ENCODE measurements at places on chromosomes 2 and 18.

GRCh38 chr2:174659069-174659900 lies 61.7 kb upstream of the WIPF1 start:
- DNase-seq = no peak

- DNase-seq = no peak
Observed at GRCh38 chr2:54669677-54670484, 53.6 kb upstream of the EML6 start.

- no peak for DNase-seq
Observed at GRCh38 chr2:172081221-172082022, 3.9 kb upstream of the DLX1 start.

GRCh38 chr2:131103165-131103564 lies 2.0 kb upstream of the PLEKHB2 start:
- DNase-seq = no peak

DNA sequence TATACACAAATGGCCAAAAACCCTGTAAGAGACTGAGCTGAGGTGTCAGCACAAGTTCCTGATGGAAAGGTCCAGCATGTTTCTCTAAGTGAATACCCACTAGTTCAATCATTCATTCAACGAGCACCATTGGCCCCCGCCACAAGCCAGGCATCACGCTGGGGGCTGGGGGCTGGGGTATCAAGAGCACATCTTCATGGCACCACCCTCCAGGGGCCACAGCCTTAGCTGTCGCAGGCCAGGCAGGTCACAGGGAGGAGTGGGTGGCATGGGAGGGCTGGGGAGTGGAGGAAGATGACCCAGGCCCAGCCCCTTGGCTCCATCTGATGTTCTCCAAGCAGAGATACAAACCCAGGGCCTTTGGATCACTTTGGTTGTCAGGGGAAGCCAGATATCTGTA lies 97.9 kb downstream of the ACKR3 start:
- no peak for DNase-seq

DNA sequence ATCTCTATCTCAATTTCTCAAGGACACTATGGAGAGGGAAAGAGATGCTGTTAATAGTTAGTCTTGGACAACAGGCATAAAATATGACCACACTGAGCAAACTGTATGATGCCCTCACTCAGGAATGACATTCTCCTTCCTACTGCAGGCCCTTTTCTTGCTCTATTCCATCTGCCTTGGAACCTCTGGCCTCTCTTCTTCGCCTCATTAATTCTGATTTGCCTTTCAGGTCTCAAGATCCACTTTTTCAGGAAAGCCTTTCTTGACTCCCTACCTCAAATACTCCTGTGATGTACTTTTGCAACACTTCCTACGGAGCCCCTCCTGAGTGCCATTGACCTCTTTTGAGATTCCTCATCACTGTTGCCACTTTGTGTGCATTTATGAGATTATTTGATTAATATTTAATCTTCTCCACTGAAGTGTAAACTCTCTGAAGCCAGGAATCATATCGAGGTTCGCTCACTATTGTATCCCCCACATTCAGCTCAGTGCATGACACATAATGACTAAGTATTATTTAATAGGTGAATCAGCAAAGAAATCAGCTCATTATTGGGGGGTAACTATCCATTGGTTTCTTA lies 21.3 kb upstream of the SPP2 start:
- DNase-seq = no peak

DNA sequence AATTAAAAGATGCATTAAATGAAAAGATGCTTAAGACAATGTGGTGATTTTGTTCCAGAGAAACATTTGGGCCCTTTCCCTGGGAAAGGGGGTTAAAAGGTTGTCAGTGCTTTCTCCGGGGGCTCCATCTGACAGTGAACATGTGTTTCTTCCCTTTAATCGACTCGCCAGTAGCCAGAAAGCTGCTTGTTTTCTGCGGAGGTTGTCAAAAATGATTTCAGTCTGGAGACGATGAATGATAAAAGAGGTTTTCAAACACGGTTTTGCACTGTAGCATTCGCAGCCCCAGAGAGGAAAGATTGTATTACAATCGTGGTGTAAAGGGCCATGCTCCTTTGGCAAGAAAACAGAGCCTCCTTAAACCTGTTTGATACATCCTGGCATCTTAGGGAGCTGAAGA lies 111.5 kb upstream of the MEIS1 start:
- DNase-seq = no peak

DNA sequence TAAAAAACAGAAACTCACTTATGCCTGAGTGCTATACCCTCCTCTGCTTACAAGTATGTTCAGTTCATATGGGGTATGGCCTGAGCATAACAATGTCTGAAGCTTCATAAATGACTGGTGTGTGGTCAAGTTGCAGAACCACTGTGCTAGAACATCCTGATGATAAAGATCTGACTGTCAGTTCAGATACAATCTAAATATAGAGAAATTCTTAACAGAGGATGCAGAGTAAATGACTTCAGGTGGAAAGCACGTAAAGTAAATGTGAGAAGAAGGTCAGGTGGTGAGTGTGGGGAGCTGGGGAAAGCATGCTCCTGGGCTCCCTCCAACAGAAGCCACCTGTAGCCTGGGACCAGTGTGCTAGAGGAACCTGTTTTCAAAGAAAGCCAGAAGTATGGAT lies 926.2 kb downstream of the TSN start:
- no peak for DNase-seq

GRCh38 chr2:70724366-70724765 lies 43.6 kb downstream of the ADD2 start:
- DNase-seq = no peak

DNA sequence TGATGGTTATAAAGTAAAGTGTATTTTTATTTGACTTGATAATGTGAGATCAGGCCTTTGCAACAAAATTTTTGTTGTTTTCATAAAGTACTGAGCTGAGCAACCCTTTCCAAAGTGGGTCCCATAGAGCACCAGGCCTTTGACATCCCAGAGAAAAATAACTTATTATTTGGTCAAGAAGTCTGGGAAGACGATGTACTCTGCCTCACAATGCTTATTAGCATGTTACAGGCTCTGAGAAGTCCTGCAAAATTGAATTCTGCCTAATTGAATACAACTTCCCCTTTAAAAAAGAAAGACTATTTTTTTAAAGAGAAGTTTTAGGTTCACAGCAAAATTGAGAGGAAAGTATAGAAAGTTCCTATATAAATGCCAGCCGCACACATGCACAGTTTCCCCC lies 151.5 kb upstream of the TCF4 start:
- no peak for DNase-seq

- no peak for DNase-seq
Observed at GRCh38 chr2:104919127-104919526, 65.2 kb downstream of the POU3F3 start.

DNA sequence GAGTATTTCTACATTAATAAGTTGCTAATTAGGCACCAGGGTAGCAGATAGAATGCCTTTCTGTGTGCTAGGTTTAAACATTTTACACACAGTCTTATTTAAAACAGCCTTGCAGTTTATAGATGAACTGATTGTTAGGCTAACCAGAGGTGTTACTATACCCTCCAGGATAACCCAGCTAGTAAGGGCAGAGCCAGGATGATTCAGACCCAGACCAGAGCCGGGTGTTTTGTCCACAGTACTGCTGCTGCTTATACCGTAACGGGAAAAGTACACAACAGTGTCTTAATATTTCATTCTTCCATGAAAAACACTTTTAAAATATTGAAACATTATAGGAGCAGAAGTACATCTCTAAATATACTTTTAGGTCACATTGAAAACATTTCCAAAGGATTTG lies 82.7 kb downstream of the MALT1 start:
- no peak for DNase-seq

DNA sequence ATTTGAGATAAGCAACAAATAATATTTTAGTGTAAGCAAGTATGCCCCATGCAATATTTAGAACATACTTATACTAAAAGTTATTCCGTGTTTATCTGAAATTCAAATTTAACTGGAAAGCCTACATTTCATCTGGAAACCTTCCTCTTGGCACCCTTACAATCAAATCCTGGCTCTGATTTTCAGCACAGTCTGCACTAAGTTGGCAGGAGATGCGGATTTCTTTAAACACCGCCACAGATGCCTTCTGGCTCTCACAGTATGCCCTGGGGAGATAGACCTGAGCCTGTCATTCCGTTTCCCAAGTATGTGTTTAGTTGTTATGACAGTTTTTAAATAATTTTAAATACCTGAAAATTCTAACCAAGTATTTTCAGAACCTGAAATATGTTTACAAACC lies 7.3 kb upstream of the MLPH start:
- DNase-seq = no peak

GRCh38 chr2:235762832-235763598 lies 269.2 kb downstream of the AGAP1 start:
- DNase-seq = no peak

DNA sequence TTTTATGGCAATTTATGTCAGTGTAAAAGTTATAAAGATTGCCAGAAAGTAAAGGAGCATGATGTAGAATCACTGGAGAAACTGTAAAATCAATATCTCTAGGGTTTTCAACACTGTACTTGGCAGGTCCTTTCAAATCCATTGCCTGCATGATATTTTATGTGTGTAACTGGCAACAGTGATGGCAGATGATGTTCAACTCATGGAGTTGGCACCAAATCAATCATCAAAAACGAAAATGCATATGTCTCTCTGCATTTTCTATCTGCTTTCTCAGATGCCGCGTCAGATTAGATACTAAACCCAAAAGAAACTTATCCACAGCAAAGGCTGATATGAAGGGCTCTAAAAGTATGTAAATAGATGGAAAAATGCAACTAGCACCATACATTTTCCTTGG lies 1395.5 kb upstream of the PIK3C3 start:
- DNase-seq = no peak

DNA sequence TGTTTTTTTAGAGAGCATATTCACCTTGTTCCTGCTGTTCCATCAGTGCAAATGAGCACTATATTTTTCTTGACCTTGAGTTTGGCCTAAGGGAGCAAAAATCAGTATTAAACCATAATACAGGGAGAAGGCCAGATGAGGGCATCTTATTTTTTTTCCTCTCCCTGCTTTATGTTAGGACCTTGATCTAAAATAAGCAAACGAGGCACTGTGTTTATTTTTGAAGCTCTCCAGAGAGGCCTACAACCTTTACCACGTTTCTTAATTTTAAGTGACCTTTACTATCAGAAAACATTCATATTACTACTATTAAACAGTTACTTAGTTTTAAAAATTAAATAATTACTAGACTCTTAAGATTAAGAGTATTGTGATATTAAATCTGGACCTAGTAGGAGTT lies 100.8 kb downstream of the TANC1 start:
- no peak for DNase-seq

DNA sequence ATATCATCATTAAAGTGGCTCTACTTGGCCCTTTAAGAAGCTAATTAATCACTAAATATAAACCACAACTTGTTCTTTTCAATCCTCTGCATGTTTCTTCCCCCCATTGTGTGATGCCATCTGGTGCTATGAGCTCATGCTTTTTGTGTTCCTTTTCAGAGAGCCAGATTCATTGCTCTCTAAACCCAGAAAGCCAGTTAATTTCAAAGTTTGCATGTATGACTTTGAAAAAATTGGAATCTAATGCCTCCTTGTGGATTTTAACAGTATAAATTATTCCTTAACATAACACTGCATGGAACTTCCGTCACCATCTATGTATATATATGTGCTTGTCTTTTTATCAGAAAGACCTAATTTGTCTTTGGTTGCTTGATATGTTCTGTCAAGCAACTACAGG lies 31.1 kb downstream of the TMEM178A start:
- no peak for DNase-seq

DNA sequence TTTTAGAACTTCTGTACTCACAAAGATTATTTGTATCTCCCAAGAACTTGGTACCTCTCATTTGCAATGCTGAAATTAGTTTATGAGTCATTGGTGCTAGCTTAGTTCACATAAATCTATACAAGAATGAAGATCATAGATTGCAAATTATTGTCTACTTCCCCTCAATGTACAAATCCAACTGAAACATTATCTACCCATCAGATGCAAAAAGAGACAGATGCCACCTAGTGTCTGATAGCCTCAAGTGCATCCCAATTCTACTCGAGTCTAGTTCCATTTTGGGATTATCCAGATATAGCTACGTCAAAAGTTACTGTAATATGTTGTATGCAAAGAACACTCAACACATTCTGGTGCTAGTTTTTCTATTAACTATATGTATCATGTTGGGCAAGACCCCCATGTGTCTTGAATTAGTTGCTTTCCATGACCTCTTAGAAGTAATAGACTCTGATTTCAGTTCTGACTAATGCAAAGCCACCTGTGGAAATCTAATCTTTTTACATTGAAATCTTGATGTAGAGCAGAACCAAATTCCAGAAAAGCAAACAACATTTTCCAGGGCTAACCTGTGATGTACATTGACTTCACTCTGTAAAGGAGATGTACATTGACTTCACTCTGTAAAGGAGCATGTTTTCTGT lies 210.0 kb downstream of the RBM43 start:
- DNase-seq = no peak

DNA sequence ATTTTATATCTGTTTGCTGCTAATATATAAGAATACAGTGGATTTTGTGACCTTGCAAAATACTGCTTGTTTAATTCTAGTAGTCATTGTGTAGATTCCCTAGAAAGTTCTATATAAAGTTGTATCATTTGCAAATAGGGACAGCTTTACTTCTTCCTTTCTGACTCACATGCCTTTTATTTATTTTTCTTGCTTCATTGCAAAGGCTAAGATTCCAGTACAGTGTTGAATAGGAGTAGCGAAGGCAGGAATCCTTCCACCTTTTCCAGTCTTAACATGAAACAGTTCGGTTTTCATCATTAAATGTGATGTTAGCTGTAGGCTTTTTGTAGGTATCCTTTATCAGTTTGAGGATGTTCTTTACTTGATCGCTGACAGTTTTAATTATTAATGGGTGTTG lies 58.1 kb downstream of the DGKD start:
- no peak for DNase-seq

GRCh38 chr2:10285191-10285555 lies 17.5 kb upstream of the HPCAL1 start:
- no peak for DNase-seq

DNA sequence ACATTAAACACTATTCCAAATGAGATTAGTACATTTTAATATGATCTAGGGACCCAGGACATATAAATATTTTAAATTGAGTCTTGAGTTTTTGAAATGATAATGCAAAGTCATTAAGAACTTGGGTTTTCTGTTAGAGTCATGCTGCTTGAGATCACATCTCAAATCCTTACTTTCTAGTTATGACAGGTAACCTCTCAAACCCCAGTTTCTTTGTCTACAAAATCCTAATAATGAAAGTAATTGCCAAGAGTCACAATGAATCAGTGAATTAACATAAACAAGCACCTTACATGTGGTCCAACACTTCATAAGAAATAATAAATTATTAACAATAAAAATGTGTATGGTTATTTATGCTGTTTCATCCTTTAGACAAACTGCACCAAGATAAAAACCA lies 607.6 kb downstream of the LRP1B start:
- no peak for DNase-seq

- no peak for DNase-seq
Observed at GRCh38 chr2:31057691-31058090, 80.5 kb downstream of the GALNT14 start.

DNA sequence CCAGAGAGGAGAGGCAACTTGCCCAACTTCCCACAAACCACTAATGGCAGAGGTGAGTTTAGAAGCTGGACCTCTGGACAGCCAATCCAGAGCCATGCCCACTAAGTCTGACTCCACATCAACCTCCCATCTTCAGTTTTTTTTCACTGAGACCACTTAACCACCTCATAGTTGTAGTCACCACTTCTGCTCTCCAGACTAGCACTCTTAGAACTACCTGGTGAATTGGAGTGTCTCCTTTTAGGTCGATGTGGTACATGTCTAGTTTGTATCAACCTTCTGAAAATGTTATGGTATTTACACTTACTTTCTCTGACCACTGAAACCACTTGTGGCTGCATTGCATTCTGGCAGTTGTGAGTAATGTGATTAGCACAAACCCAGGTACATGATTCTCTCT lies 743.6 kb upstream of the FANCL start:
- no peak for DNase-seq

- DNase-seq = no peak
Observed at GRCh38 chr2:222892321-222892720, 31.5 kb downstream of the ACSL3 start.

All from activated T-helper 1 cell treated with anti-CD3 and anti-CD28 coated beads, Interleukin-2, amount 50 U/mL, for 16 hours (primary cell).